Stimulated activated CD8-positive, alpha-beta memory T cell treated with anti-CD3 and anti-CD28 coated beads, Interleukin-15, amount 100 ng/mL, for 4 hours (primary cell): ENCODE measurements at places on chromosomes 16 and 17.

DNA sequence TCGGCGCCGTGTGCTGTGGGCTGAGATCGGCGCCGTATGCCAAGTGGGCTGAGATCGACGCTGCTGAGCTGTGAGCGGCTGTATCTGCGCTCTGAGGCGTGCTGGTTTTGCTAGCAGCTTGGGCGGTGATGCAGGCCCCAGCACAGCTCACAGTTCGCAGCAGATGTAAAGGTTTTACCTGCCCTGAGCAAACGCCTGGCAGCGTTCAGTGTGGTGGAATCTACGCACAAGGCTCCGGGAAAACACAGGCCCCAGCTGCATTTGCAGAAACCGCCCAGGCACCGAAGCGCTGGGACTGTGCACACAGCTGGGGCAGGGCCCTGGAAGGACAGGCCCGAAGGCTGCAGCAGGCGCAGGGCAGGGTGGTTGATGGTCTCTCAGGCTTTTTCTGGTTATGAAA, 8.0 kb upstream of the ZNF469 start:
- DNase-seq: no peak

DNA sequence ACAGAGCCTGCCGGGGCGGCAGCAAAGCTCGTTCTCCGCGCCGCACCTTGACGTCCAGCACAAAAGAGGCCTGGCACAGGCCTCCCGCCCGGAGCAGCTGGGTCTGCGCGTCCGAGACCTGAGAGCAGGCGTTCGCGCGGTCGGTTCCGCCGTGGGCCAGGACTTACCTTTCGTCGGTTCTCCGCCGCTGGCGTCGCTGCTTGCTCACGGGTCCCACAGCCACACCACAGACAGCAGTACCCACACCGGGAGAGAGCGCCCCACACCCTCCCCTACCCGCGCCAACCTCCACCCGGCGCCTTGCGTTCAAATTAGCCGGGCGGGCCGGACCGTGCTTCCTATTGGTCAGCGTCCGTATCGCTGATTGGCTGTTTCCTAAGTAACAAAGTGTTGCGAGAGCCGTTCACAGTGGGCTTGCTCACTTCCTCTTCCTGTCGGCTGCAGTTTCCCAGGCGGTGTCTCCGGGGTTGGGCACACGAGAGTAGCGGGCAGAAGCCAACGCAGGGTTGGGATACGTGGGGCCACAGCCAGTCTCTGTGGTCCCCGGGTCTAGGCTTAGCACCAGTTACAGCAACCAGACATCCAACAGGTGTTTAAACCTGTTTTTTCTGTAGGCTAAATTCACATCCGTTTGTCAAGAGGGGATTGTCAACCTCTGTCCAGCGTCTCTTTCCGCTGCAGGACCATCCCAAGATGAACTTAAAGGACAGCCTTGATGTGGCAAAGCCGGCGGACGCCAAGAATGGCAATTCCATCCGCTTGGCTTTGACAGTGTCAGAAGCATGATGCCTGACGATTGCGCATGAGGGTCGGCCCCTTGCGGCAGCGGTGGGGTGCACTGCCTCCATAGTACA, at the start of gene KIF18B:
TSS of gene KIF18B (minus strand) at position 313 of the 854 bp plus-strand sequence. CDS start 11,429 bp downstream, outside the sequence.
- peak; percentile 76 for DNase-seq

DNA sequence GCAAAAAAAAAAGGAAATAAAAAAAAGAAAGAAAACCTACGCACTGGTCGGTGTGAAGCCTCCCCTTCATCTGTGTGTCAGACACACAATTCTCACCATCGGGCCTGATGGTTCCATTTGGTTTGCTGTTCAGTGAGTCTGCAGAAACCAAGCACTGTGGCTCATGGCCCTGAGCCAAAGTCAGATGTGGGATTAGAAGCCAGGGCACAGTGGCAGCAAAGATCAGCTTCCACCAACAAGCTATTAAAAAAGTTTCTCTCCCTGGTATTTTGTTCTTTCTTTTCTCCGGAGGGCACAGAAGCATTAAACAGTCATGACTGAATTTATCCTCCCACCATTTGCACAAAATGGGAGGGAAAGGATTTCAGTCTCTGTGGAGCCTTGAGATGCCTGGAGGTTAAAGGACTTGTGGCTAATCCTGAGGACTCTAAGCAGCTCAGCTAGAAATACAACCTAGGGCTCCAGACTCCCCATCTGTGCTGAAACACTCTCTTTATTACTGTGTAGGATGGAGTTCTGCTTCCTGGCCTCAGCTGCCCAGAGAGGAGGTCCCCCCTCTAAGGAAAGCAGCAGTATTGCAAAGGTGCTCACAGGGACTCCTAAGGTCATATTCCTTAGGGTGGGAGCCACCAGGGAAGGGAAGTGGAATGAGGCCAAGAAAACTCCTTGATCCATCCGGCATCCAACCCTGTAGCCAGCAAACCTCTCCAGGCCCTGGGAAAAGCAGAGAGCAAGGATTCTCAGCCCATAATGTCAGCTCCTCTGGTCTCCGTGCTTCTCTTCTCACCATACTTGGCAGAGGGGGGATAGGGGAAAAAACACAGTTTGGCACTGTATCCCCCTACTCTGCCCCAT, 28.2 kb downstream of the SLC39A11 start:
- DNase-seq: no peak

GRCh38 chr17:47698749-47699535, 5.0 kb downstream of the TBKBP1 start:
- DNase-seq: peak; percentile 61

GRCh38 chr16:20415541-20415940, 6.2 kb downstream of the ACSM5 start:
- DNase-seq: no peak
